Inflammatory macrophage treated with lipopolysaccharide for 4 hours (primary cell): ENCODE measurements at places on chromosomes 16 and 17.

- no peak for DNase-seq
Measured at GRCh38 chr16:10981697-10982216, 37.4 kb downstream of the CLEC16A start.

- DNase-seq = peak; percentile 55
Measured at GRCh38 chr17:13917634-13918033, 151.7 kb upstream of the COX10 start.

DNA sequence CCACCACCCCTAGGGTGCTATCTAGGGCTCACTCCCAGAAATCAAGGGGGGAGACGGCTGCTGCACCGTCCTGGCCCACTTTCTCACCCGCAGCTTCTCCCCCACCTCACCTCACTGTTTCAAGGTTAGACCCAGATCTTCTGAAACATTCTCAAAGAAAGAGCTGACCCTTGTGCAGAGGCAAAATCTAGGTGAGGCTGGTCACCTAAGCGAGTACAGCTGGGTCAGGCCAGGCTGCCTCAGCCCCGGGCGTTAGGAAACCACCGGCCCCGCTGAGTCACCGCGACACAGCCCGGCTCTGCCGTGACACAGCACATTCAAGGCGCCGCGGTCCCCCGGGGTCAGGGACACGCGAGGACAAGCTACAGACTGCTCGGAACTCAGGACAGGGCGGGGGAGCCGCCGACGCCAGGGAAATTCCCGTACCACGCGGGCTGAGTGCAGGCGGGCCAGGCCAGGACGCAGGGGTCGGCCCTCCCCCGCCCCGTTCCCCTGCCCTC is 27.1 kb downstream of the GNPTG start:
- peak; percentile 88 for DNase-seq

DNA sequence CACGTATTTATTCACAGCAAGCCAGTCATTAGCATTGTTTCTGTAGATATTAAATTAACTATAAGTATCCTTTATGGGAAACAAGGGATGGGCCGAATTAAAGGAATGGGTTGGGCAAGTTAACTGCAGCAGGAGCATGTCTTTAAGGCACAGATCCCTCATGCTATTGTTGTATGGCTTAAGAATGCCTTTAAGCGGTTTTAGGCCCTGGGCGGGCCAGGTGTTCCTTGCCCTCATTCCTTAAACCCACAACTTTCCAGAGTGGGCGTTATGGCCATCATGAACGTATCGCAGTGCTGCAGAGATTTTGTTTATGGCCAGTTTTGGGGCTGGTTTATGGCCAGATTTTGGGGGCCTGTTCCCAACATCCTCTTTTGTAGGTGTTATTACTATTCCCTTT is 9.1 kb downstream of the PHKB start:
- DNase-seq = no peak

DNA sequence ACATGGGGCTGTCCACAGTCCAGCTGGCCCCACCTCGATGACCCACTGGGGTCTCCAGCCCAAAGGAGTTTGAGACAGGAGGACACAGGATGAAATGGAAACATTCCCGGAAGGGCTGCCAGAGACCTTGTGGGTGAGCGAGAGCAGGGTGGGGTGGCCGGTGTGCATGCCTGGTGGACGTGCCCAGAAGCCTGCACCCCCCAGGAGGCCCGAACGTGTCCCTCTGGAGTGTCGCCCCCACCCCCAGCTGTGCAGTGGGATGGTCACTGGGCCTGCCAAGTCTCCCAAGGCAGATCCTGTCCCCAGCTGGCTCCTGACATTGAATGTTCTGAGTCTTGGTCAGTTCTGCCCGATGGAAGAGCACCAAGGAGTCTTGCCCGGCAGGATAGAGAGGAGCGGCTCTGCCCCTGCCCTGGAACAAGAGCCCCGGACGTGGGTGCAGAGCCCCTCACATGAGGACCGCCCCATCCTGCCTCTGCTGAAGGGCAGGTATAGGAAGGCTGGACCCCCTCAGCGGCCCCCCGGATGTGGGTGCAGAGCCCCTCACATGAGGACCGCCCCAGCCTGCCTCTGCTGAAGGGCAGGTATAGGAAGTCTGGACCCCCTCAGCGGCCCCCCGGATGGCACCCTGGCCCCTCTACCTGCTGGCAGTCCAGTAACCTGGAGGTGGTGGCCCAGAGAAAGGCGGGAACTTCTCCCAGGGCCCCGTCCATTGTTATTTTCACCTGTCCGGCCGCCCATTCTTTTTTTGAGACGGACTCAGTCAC is 3.1 kb upstream of the CAPN15 start:
- DNase-seq = no peak
